Stimulated activated CD8-positive, alpha-beta memory T cell treated with anti-CD3 and anti-CD28 coated beads, Interleukin-2, amount 100 ng/mL, for 48 hours (primary cell): ENCODE measurements at places on chromosomes 12 and 14.

- DNase-seq, result no peak
Observed at GRCh38 chr14:90498198-90498597, 101.4 kb downstream of the CALM1 start.

GRCh38 chr14:96603350-96604255 is 101.4 kb downstream of the PAPOLA start:
- DNase-seq, result no peak

DNA sequence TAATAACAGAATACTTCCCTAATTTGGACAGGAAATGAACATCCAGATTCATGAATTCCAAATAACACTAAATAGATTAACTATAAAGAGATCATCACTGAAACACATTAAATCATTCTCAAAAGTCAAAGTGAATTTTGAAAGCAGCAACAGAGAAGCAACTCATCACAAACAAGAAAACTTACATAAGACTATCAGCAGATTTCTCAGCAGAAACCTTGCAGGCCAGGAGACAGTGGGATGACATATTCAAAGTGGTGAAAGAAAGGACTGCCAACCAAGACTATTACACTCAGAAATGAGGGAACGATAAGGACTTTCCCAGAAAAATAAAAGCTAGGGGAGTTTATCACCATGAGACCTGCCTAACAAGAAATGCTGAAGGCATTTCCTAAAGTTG is 70.8 kb downstream of the ITPR2 start:
- no peak for DNase-seq

- DNase-seq, result no peak
Observed at GRCh38 chr14:47863441-47863840, 188.0 kb upstream of the MDGA2 start.

DNA sequence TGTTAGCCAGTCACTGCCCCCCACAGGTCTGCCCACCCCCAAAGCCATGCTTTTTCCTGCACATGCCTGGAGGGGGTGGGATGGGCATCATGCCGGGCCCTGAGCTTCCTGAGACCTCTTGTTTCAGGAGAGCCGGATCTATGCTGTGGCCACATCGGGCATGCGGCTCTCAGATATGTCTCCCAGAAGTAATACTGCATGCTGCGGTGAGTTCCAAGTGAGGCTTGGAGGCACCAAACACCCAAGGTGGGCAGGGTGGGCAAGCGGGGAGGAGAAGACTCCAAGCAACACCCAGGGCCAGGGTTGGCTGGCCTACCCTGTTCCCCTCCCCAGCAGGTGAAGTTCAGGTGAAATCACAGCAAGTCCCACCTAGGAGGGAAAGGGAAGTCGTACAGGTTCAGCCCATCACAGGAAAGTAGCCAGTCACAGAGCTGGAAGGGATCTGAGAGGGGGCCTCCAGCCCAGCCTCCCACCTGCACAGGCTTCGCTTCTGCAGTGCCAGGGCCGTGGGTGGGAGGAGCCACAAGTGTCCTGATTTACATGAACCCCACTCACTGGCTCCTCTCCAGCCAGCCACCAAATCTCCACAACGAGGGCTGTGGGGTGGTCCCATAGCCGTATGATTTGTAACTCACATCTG is 30.9 kb downstream of the PIGH start:
- DNase-seq, result no peak

- no peak for DNase-seq
Observed at GRCh38 chr14:103198131-103199105, 75.2 kb downstream of the TNFAIP2 start.

DNA sequence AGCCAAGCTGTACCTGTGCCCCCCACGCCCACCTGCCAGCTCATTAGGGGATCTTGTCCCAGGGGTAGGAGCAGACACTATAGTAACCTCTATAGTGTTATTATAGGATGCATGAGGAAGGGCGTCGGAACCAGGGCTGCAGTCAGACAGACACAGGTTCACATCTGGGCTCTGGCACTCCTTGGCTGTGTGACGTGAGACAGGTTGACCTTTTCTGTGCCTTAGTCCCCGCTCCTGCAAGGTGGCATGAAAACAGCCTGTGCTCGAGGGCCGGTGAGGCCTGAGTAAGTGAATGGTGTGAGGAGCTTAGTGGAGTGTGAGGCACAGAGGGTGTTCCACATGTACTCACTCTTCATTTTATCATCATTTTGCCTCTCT is 19.0 kb downstream of the ASB2 start:
- DNase-seq, result no peak

GRCh38 chr12:10094646-10095395 is 4.0 kb downstream of the CLEC1A start:
- no peak for DNase-seq

DNA sequence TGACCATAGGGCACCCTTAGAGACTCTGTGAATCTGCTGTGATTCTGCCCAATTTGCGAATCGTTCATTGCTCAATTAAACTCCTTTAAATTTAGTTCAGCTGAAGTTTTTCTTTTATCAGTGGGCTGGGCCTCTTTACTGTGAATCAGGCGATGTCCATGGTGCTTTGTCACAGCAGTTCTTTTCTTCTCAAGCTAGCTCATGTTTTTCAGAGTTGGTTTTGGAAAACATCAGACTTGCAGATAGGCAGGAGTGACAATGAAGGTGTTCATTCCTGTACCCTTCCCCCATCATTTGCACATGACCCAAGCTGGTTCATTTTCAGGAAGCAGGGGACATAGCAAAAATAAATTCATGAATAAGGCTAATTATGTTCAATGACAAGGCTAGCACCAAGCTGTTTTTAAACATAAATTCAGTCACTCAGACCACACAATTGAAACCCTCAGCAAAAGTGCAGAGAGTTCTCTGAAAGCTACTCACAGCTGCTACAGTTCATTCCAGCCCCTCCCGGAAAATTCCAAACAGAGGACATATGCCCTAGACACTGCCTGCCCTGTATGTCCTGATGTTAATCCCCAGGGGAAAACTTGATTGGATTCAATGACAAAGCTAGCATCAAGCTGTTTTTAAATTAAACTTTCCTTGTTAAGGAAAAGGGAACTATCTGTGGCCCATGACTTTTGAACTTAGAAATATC is 383.3 kb downstream of the C12orf75 start:
- DNase-seq, result no peak

GRCh38 chr12:62913380-62913779 is 21.6 kb downstream of the PPM1H start:
- DNase-seq, result no peak

- no peak for DNase-seq
Observed at GRCh38 chr12:4866299-4866698, 43.4 kb upstream of the KCNA1 start.

- no peak for DNase-seq
Observed at GRCh38 chr12:51726931-51727330, 121.6 kb downstream of the FIGNL2 start.

- DNase-seq, result no peak
Observed at GRCh38 chr14:29846339-29847055, 81.2 kb downstream of the PRKD1 start.

- no peak for DNase-seq
Observed at GRCh38 chr12:75481013-75481705, 604 bp downstream of the GLIPR1 start.

DNA sequence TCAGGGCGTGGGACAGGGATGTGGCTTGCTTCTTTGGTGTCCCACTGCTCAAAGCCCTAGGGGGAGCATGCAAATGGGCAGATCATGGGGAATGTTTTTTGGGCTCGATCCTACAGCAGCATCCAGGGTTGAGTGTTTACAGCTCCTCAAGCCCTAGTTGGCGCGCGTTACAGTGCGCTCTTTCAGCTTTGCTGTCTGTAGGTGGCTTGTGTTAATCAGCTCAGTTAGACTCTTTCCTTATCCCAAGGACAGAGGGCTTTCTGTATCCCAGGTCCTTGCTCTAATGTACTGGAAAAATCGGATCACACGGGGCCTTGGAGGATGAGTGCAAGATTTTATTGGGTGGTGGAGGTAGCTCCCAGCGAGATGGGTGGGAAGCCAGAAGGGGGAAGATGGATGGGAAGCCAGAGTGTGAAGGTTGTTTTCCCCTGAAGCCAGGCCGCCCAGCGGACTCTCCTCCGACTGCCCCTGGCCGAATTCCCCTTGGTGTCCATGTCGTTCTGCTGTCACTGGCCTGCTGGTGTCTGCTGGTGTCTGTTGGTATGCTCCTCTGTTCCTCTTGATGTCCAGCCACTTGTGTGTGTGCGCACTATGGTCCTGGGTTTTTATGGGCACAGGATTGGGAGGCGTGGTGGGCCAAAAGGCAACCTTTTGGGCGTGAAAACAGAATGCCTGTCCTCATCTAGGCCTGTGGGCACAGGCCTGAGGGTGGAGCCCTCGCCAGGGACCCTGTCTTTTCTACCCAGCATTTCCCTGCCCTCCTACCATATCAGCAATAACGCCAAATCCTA is 10.7 kb upstream of the TXNRD1 start:
- DNase-seq, result no peak

DNA sequence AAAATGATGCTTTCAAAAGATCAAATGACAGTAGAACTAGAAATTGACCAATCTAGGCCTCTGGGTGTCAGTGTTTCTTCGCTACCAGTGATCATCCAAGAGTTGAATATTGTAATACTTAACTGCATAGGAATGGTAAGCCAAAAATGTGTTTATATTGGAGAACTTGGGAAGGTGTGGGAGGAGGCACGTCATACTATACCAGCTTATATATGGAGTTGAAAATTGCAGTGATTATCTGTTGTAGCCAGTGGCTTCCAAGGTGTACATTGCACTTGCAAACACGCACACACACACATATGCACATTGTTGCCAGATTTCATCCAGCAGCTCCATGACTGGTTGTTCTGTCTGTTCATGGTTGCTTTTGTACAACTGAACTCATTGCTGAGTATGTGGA is 36.1 kb downstream of the EID3 start:
- no peak for DNase-seq

- no peak for DNase-seq
Observed at GRCh38 chr12:115464111-115464581, 780.2 kb upstream of the TBX3 start.

GRCh38 chr12:103279444-103279843 is 216.3 kb downstream of the C12orf42 start:
- no peak for DNase-seq

DNA sequence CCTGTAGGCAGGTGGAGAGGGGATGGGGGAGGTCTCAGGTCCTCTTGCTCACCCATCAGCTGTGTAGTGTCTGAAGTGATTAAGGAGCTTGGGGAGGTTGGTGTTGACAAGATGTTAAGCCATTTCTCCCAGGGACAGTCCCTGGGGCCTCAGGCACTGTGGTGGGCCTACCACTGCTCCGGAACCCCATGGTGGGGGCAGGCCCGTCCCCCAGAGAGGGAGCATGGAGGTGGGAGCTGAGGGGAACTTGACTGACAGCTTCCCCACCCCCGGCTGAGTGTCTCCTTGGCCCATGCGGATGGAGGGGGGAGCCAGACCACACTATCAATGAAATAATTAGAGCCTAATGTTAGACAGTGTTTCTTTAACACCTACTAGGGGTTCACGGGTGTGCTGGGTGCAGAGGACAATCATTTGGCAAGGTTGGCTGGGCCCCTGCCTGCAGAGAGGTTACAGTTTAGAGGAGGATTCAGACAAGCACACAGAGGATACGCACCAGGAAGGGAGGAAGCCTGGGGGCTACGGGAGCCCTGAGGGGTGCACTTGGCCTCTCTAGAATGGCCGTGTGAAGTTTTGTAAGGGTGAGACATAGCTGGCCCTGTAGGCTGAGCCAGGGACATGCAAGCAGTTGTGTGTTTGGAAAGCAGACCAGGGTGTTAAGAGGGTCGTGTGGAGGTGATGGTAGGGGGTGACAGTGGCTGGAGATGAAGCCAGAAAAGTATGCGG is 19.3 kb upstream of the KRT80 start:
- DNase-seq, result no peak

GRCh38 chr12:128165387-128165786 is 101.6 kb upstream of the TMEM132C start:
- no peak for DNase-seq

DNA sequence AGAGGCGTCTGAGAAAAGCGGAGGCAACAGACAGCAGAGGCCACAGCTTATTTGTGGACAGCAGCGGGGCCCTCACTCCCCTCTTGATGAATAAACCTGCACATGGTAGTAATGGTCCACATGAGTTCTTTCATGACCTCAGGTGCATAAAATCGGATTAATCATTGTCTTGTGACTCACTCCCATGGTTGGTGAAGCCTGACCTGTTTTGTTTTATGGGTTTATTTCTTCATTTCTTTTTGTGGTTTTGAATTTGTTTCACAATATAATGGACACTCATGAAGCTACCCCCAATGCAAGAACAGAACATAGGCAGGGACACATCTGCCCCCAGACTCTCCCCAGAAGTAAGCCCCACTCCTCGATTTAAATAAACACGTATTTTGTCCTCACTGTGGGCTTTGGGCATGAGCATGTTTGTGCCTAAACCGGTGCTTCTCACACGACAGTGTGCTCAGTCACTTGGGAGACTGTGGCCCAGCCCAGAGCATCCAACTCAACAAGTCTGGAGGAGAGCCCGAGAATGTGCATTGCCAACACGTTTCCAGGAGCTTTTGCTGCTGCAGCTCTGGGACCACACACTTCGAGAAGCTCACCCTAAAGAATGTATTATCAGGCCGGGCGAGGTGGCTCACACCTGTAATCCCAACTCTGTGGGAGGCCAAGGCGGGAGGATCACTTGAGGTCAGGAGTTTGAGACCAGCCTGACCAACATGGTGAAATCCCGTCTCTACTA is 116.1 kb downstream of the SCARB1 start:
- DNase-seq, result no peak
